NCI-H2029 treated with DMSO at 0.1 percent for 48 hours (cell line): ENCODE measurements at places on chromosomes 6 and 20.
A peak's percentile ranks its signal among the peaks of the same experiment; 100 is the strongest.

DNA sequence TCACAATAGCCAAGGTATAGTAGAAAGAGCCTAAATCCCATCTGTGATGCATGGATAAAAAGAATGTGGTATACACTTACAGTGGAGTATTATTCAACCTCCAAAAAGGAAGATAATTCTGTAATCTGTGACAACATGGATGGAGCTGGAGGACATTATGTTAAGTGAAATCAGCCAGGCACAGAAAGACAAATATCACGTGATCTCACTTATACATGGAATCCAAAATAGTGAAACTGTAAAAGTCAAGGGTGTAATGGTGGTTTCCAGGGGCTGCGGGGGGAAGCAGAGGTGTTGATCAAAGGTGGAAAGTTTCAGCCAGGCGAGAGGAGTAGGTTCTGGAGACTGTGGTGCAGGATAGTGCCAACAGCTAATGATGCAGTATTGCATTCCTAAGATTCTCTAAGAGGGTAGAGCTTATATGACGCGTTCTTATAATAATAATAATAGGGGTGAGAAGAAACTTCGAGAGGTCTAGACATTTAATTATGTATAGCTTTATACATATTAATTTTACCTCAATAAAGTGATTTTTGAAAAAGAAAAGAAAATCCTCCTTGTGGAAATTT is 246.1 kb downstream of the FOXA2 start:
- DNase-seq, result no peak

GRCh38 chr20:17043323-17043722 is 183.5 kb upstream of the PCSK2 start:
- no peak for DNase-seq

- DNase-seq, result no peak
Observed at GRCh38 chr6:8633762-8634161, 198.4 kb upstream of the SLC35B3 start.

DNA sequence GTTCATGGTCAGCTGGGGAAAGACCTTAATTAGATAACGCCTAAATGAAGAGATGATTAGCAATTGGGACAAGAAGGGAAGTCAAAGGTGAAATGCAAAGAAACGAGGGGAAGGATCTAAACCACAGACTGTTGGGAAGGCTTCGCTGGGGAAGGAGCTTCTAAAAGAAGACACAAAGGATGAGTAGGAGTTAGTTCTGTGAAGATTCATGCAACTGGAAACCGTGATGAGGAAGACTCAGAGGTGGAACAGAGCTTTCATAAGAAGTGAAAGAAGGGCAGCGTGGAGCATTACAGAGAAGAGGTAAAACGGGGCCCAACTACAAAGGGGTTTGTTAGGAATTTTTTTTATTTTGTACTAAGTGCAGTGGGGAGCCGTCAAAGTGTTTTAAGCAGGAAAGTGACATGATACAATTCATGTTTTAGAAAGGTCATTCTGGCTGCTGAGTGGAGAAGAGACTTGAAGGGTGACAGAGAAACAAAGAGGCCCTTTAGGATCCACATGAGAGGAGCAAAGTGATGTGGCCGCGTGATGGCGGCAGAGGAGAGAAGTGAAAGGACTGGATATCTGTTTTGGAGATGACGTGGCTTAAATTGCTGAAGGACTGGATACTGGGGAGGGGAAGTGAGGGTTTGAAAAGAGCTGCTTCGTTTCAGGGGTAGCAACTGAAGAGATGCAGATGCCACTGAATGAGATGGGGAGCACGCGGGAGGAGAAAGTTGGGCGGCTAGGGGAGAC is 33.6 kb downstream of the TTI1 start:
- DNase-seq, result no peak

DNA sequence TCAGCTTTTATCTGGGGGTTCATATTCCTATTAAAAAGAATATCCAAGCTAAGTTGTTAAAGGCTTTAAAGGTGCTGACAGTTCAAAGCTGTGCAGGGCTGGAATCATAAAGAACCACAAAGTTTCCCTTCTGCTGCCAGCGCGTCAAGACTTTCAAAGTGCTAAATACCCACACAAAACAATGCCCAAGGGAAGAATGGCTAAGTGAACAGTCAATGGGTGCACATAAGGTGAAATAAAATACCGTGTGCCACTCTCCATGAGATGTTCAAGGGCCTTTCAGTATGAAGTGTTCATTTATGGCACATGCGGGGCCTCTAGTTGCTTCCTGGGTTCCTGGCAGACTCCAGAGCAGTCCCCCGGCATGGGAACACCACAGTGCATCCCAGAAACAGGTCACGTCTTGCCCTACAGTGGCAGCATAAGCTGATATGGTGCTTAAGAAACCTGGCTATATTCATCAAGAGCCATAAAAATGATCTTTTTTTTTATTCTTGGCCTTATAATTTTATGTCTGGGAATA is 14.1 kb downstream of the TXNDC5 start:
- no peak for DNase-seq

DNA sequence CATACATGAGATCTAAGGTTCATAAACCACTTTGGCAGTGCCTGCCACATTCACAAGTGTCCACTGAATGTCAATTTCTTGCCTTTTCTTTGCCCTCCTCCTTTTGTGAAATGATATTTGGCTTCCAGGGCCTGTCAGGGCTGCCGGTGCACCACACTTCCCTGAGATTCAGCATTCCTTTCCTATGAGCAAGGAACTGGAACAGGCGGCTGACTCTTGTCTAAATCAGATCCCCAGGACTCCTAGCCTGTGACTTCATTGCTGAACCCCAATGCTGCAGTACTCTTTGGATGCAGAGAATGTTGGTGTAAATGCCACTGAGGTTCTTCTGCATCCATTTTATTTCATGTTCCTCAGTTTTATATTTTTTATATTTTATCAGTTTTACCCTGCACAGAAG is 172.2 kb downstream of the ARID1B start:
- DNase-seq, result no peak

DNA sequence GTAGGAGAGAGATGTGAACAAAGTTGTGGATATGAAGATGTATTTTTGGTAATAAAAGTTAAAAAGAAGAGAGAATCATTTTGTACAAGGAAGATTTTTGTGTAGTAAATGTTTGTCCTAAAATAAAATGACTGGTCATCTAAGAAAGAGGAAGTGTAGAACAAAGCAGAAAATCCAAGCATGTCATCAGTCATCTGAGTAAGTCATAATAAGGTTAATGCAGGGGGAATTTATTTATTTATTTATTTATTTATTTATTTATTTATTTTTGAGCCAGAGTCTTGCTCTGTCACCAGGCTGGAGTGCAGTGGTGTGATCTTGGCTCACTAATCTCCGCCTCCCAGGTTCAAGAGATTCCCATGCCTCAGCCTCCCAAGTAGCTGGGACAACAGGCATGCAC is 15.7 kb upstream of the CGA start:
- no peak for DNase-seq

GRCh38 chr6:154993026-154993425 is 2.1 kb upstream of the TIAM2 start:
- no peak for DNase-seq

DNA sequence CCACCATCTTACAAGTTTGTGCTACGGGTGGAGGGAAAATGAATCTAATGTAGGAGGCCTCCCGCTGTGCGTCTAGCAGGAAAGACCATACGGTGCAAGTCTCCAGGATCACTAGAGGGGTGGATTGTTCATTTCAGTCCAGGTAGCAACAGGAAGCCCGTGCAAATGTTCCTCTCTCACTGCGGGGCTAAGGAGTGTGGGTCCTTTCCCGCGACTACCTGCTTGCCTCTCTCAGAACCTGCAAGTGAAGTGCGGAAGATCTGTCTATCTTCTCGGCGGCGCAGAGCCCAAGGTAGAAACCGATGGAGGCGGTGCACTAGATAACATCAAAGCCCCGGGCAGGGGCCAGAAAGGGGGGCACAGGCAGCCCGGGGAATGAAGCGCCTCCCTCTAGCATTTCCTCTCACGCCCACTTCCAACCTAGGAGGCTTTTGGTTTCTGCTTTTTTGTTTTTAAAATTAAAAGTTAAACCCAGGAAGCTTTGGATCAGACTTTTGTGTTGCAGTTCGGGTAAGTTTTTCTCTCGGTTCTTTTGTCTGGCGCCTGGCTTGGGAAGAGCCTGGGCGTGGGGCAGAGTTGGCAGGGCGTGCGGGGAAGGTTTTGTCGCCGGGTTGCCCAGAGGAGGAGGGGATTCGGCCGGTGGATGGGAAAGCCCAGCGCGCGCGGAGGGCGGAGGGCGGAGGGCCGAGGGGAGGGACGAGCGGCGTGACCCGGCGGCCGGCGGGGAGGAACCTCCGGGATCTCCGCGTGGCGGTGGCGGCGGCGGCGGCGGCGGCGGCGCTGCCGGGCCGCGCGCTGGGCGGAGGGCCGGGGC is 3.5 kb upstream of the HIVEP1 start:
- DNase-seq, result peak; percentile 61

DNA sequence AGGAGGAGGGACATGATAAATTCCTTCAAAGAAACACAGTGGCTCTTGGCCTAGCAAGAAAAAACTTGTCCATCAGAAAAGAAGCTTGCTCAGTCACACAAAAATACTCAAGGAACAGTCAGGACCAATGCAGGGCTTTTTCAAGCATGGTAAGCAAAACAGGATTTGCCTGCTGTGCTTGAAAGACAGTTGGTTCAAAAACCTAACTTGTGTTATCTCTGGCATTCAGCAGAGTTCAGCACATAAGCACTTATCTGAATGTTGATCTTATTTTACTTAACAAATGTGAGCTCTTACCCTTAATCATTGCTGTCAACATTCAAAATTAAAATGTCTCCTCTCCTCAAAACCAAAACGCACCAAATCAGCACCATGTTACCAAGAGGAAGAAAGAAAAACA is 38.3 kb downstream of the ATG5 start:
- no peak for DNase-seq

DNA sequence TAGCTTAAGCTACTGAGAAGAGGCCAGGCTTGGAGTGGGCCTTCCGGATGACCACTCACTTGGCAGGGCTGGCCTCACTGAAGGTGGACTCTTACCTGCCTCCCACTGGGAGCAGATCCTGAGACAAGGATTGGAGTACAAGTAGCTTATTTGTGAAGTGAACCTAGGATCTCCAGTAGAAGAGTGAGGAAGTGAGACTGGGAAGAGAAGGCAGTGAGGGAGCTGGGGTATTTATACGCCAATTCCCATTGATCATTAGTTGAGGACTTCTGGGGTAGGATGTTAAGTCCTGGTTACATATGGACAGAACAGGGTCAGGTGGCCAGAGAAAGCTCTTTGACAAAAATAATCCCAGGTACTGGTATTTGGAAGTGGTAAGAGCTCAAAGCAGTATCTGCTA is 32.3 kb upstream of the RNF24 start:
- no peak for DNase-seq

DNA sequence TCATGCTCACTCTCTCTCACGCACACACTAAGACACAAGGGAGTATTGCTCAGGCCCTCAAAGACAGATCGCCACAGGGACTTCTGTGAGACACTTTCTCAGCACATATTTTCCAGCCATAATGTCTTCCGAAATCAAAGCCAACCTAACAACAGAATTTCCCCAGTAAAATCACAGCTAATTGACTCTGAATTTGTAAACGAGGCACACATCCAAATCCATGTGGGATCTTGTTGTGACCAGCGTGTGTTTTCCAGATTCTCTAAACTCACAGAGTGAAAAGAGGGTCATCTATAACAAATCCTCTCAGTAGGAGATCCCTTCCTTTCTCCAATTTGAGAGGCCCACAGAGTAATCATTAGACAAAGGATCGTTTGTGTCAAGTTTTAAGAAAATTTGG is 280.4 kb downstream of the PACRG start:
- no peak for DNase-seq

DNA sequence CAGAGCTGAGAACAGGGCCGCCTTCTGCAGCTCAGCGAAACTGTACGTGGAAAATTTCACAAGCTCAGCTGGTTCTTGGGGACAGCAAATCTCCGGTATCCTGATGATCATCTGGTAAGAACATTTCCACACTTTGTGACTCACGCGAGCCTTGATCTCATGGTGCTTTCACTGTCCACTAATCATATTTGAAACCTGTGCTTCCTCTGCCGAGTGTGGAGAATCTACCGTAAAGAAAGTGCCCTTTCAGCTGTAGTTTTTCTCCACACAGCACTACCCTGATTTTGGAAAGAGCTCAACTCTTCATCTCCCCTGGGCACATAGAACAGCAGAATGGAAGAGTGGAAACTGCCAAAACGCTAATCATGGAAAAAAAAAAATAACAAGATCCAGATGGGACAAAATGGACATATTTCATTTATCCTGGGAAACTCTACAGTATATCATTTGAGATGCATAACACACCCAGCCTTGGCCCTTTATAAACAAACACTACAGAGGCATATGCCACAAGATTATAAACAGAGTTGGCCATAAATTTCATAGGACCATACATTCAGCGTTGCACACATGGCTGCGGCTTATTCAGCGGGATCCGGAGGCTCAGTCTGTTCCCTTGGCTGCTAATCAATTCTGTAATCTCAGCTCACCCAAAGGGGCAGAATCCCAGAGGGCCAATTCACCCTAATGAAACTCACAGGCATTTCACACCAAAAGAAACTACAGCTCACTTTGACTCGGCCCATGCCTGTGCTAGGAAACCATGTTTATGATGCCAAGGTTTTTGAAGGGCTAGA is 434.5 kb downstream of the HDGFL1 start:
- DNase-seq, result no peak

DNA sequence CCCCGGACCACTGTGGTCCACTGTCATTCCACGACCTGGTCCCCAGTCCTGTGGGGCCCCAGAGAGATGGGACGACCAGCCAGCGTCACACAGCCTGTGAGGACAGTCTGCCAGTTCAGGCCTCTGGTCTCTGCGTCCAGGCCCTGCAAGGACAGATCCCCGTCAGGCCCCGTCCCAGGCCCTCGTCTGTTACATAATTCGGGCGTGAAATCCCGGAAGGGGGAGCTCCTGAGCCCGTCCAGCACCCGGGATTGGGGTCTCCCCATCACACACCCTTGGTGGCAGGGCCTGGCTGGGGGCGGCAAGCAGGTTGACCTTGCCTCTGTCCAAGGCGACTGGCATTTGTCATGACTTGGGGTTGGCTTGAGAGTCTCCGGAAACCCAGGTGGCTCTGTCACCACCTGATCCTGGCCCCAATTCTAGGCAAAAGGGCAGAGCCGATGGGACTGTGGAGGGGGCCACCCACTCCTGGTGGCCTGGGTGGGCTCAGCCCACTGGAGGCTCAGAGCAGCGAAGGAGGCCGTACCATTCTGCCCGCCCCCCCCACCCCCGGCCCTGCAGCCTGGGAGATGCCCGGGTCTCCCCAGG is 73.8 kb upstream of the GATA5 start:
- DNase-seq, result no peak

GRCh38 chr20:51423810-51424209 is 118.7 kb downstream of the NFATC2 start:
- DNase-seq, result no peak
